NCI-H345 (cell line): ENCODE measurements at places on chromosomes 1 and 21.

- DNase-seq, result no peak
Measured at GRCh38 chr1:205592443-205593003, 39.3 kb downstream of the ELK4 start.

DNA sequence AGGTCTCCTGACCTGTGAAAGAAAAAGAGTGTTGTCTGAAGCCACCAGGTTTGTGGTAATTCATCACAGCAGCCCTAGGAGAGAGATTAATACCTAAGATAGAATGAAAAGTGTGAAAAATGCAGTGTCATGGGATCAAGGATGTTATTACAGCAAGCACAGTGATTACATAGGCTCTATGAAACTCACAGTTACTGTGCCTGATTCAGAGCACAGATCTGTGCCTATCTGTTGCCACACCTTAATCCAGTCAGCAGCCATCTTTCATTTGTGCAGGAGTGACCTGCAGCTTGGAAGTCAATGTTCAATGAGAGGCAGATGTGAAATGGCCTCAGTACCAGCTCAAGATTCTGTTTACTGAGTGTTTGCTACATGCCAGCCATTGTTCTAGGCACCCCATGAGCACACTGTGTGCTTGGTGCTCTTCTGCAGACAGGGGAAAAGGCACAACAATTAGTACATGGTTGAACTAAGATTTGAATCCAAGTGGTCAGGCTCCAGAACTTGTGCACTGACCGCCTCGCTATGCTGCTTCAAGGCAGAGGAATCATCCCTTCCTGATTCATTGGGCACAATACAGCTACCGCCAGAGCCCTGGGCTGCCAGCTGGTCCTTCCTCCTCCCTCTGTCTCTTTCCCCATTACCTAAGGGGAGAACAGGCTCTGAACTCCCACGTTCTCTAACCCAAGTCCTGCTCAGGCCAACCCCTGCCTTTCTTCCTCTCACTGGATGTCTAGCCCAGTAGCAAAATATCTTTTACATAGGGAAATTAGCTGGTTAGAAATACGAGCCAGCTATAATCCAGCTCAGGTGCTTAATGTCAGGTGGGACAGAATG, 56.3 kb upstream of the NEK2 start:
- DNase-seq, result peak; percentile 14

DNA sequence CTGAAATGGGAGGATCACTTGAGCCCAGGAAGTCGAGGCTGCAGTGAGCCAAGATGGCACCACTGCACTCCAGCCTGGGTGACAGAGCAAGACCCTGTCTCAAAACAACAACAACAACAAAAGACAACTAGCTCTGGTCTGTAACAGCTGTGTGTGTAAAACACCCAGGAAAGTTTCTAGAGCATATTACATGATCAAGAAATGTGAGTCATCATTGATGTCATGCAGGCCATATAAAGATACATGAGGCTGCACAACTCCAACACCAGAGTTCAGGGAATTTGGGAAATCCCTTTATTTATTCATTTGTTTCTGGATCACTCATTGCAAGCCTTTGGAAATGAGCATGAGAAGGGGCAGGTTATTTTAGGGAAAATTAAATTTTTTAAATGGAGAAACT, 50.3 kb upstream of the CTPS1 start:
- DNase-seq, result no peak

GRCh38 chr1:167145965-167146364, 52.1 kb downstream of the STYXL2 start:
- no peak for DNase-seq

DNA sequence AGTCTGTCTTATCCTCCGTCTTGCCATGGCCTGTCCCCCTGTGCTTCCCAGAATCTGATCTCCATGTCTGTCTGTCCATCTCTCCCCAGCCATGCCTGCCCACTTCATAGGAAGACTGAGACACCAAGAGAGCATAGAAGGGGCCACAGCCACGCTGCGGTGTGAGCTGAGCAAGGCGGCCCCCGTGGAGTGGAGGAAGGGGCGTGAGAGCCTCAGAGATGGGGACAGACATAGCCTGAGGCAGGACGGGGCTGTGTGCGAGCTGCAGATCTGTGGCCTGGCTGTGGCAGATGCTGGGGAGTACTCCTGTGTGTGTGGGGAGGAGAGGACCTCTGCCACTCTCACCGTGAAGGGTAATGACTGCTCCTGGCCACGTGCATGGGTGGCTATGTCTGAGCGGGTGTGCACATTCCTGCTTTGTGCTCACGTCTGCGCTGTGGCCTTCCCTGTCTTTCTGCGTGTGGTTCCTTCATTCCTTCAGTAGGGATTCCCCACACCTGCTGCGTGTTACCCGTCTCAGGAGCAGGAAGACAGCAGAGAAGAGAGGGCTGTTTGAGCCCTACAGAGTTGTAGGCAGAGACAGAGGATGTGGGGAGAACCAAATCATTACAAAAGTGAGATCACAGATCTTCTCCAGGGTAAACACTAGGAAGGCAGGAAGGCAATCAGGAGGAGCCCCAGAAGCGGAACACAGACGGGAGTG, 80.8 kb downstream of the OBSCN start:
- DNase-seq, result no peak

- no peak for DNase-seq
Measured at GRCh38 chr1:223825767-223826748, 19.7 kb downstream of the TP53BP2 start.
